ENCODE measurements at places on chromosomes 5 and 9.

- no peak for DNase-seq
These were observed 343.1 kb upstream of the BRINP1 start for GRCh38 chr9:119712325-119712724.

GRCh38 chr5:71734141-71734540, 15.1 kb downstream of the CARTPT start:
- DNase-seq, result no peak

DNA sequence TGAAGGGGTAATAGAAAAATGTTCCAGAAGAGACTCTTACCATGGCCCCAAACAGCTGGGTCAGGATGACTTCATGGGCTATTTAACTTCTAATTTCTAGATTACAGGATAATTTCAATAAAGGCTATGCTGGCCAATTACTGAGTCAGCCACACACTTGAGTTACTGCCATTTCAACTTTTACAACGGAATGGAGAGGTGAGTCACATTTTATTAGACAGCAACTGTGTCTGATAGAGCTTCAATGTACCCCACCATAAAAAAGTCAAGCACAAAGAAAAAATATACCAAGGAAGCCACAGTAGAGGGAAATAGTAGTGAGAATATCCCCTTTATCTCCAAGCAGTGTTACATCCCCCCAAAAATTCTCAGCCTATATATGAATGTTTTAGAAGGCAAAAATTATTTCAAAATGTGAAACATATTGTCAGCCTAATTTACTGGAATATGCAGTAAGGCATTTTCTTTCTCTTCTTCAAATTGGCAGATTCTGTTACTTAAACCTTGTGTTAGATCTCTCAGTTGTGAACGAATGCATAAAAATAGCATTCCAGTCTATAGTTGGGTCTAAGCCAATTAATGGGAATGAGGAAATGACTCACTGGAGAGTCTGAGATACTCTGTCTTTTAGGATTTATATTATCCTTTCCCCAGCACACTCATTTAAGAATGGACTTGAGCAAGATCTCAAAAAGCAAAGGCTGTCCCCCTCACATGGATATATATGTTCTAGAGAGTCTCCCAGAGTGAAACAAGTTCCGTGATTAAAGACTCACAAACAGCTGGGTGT, 47.1 kb upstream of the RAI14 start:
- no peak for DNase-seq

DNA sequence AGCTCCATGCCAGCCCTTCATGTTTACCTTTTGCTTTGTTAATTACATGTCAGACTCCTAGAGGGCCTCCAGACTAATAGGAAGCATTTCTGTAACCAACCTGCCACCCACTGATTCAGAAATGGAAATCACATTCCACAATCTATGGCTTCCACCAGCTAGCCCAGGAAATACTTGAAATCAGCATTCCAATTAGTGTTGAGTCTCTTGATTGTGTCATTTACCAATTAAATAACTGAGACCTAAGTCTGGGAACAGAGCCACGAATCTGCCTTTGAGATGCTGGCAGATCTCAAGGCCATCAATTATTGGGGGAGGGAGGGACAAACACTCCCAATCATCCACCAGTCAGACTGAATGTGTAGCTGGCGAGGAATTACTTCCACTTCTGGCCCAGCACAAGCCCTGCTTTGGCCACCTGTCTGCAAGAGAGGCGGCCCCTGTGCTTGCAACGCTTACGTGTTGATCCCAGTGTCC, 27.4 kb upstream of the SAP30L start:
- DNase-seq, result no peak

DNA sequence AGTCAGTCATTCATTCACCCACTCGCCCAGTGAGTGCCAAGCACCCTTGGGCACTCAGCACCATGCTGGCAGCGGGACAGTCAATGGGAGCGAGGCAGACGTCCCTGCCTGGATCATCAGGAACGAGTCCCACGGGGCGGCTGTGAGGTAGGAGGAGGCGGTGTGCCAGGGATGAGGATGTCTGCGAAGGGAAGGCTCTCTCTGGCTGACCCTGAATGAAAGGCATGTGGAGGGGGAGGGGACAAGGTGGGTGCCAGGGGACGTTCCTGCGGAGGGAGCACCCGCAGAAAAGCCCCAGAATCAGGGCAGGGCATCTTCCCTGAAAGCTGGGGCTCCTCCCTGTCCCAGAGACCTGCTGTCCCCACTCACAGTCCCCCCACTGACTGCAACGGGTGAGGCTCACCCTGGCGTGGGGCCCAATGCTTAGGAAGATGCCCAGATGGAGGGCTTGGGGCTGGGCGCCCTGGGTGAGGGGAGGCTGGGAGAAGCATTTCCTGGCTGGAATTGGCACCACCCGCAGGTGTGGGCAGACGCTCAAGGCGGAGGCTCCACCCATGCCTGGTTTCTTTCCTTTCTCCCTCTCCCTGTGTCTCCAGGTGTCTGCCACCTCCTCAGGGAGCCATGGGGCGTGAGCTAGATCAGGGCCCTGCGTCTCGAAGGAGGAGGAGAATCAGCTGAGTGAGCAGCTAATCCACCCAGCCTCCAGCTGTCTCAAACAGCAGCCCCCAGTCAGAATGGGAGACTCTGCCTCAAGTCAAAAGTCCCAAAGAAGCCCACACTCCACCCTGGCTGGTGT, 179.0 kb upstream of the PPP1R26 start:
- no peak for DNase-seq

DNA sequence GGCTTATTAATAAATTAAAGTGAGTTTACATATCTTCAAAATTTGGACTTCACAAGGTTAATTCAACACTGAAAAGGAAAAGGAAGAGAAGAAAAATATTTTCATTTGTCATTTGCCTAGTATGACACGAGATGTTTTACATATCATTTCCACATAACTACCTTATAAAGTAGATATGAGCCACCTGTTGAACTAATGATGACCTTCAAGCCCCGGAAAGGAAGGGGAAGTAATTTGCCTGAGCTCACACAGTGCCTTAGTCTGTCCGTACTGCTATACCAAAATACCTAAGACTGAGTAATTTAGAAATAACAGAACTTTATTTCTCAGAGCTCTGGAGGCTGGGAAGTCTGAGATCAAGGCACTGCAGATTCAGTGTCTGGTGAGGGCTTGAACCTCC, 17.9 kb downstream of the CMYA5 start:
- DNase-seq, result no peak

DNA sequence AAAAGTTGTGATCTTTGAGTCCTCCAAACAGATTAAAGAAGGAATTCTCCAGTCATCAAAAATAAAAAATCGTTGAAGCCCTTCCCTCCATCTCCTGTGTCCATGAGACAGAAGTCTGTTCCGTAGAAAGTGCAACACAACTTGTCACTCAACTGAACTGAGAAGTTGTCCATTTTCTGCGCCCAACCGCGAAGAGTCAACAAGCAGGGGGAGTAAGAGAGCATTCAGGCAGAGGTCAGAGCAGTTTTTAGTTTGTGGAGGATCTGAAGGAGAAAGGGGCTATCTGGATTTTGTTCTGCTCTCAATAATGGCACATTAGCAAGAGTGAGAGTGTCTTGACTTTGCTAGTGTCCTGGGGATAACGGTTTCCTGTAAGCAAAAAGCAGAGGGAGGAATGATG, 303.9 kb downstream of the ICE1 start:
- DNase-seq, result no peak

DNA sequence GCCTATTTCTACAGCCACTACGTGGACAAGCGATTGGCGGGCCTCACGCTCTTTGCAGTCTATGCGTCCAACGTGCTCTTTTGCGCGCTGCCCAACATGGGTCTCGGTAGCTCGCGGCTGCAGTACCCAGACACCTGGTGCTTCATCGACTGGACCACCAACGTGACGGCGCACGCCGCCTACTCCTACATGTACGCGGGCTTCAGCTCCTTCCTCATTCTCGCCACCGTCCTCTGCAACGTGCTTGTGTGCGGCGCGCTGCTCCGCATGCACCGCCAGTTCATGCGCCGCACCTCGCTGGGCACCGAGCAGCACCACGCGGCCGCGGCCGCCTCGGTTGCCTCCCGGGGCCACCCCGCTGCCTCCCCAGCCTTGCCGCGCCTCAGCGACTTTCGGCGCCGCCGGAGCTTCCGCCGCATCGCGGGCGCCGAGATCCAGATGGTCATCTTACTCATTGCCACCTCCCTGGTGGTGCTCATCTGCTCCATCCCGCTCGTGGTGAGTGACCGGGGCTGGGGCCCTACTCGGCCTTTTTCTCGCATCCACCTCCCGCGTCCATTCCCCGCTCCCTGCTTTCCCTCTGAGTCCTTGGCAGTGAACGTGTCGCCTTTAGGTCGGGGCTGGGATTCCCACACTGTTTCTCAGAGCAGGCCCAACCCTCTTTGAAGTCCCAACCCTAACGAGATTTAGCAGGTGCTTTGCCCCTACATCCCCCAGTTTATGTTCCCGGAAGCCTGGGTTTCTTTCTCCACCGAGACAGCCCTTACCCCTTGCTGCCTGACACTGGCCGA, 1.8 kb downstream of the PTGER4 start:
- DNase-seq, result no peak

DNA sequence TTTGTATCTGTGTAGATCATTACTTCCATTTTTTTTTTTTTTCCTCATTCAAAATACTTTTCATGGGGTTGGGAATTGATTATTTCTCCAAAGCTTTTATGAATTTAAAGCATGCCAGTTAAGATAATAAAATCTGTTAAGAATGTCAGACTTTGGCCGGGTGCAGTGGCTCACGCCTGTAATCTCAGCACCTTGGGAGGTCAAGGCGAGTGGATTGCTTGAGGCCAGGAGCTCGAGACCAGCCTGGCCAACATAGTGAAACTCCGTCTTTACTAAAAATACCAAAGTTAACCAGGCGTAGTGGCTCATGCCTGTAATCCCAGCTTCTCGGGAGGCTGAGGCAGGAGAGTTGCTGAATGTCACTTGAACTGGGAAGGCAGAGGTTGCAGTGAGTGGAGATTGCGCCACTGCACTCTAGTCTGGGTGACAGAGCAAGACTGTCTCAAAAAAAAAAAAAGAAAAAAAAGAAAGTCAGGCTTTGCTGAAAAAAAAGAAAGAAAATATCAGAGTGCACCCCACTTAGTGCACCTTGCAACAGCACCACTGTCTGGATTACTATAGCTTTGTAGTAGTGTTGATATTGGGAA, 18.5 kb downstream of the TBC1D2 start:
- DNase-seq, result no peak

Measured in activated CD4-positive, alpha-beta T cell treated with anti-CD3 and anti-CD28 coated beads for 24 hours (primary cell).